Activated T-helper 2 cell treated with anti-CD3 and anti-CD28 coated beads, Interferon-gamma antibody, Interleukin-2, Interleukin-4, amounts not matched to agents 10 μg/mL and 5 μg/mL and 100 μg/mL, durations not matched to agents 14 hours and 24 hours and 36 hours (primary cell): ENCODE measurements at places on chromosomes 4 and X.
A peak's percentile ranks its signal among the peaks of the same experiment; 100 is the strongest.

DNA sequence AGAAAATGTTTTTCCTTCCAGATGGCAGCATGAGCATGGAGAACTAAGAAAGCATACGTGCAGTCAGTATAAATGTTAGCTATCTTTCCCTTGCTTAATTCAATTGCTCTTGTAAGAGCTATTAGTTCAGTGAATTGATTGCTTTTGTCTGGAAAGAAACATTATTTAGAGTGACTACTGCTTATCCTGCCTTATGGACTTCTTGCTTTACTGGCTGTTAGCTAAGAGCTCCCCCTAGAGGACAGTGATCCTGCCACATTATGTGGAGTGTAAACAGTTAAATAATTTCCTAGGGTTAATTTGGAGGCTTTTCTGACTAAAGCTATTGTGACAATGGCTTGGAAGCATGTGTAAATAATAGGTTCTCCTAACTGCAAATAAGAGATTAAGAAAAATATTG lies 1402.4 kb downstream of the FAM133A start:
- H3K36me3 ChIP-seq, result no peaks in the 10 kb centered on the region
- no peak overlapping the region for H3K27ac ChIP-seq
- H3K4me1 ChIP-seq, result no peaks in the 10 kb centered on the region
- H3K4me3 ChIP-seq, result no peak overlapping the region

DNA sequence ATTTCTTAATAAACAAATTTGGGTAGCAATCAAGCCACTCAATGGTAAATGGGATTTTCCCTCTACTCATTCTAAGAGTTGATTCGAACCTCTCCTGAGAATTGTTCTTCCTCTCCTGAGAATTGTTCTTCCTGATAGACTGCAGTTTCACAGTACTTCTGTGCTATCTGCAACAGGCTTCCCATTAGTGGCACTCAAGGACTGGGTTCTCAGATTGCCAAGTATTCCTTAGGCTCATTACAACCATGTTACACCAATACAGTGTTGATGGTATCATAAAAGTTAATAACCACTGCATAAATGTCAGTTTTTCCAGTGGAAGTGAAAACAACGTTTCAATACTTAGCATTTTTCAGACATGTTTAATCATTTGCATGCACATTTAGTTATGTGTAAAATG lies 201.6 kb downstream of the FRMPD4 start:
- H3K27ac ChIP-seq, result no peak overlapping the region
- H3K27me3 ChIP-seq, result no peaks in the 10 kb centered on the region

GRCh38 chrX:63471004-63471403 lies 119.9 kb upstream of the SPIN4 start:
- DNase-seq, result no peak
- peaks cover 3% of the 10 kb centered on the region for H3K36me3 ChIP-seq
- no peaks in the 10 kb centered on the region for H3K4me1 ChIP-seq
- H3K27me3 ChIP-seq, result no peaks in the 10 kb centered on the region

DNA sequence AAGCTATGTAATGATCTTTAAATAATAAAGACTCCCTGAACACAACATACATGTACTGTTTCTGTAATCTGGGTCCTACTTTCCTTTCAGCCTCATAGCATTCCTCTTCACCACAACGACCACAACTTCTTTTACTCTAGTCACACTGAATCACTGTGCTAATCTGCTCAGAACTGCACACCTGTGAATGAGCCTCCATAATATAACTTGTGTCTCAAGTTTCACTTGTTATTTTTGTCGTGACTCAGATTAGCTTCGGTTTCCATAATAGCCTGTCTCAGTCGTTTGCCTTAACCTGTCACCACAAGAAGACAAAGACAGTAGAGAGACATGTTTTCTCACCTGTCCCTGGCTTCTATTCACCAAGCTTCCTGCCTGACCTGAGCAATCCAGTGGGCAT lies 61.8 kb downstream of the MAGED1 start:
- peaks cover 6% of the 10 kb centered on the region for H3K27me3 ChIP-seq
- H3K4me3 ChIP-seq, result no peak overlapping the region

- no peaks in the 10 kb centered on the region for H3K4me1 ChIP-seq
- no peak for DNase-seq
- H3K36me3 ChIP-seq, result peaks cover 3% of the 10 kb centered on the region
- no peak overlapping the region for H3K4me3 ChIP-seq
These were observed 134.2 kb upstream of the FRG1 start for GRCh38 chr4:189806506-189806905.

GRCh38 chr4:75037252-75037651 lies 104.3 kb downstream of the PARM1 start:
- H3K27me3 ChIP-seq, result no peaks in the 10 kb centered on the region
- DNase-seq, result no peak
- H3K36me3 ChIP-seq, result no peaks in the 10 kb centered on the region
- no peak overlapping the region for H3K27ac ChIP-seq
- no peak overlapping the region for H3K4me3 ChIP-seq
- no peaks in the 10 kb centered on the region for H3K4me1 ChIP-seq

GRCh38 chr4:14621731-14622463 lies 380.4 kb upstream of the CPEB2 start:
- DNase-seq, result no peak
- H3K36me3 ChIP-seq, result no peaks in the 10 kb centered on the region
- no peaks in the 10 kb centered on the region for H3K27me3 ChIP-seq
- H3K27ac ChIP-seq, result no peak overlapping the region
- no peak overlapping the region for H3K4me3 ChIP-seq
- H3K4me1 ChIP-seq, result no peaks in the 10 kb centered on the region

DNA sequence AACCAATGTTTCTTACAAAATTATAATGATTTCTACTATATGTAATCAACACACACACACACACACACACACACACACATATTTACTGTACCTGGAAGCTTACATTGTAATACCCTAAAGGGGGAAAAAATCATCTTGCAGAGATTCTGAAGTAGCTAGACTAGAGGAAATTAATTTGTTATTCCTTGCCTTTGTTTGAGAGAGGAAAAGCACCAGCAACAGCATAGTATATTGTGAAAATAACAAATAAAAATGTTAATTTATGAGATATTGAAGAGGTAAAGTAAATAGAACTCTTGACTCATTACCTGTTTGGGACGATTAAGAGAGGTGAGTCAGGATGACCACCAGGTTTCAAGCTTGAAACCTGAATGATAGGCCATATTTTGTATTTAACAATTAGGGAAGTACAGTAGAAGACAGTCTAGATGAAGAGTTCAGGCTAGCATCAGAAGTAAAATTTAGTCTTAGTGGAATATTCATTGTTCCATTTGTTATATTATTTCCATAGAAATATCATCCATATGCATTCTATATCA lies 873.4 kb upstream of the PCDH10 start:
- no peaks in the 10 kb centered on the region for H3K36me3 ChIP-seq
- H3K27me3 ChIP-seq, result no peaks in the 10 kb centered on the region
- no peak overlapping the region for H3K4me3 ChIP-seq
- no peak for DNase-seq
- H3K27ac ChIP-seq, result no peak overlapping the region
- no peaks in the 10 kb centered on the region for H3K4me1 ChIP-seq

DNA sequence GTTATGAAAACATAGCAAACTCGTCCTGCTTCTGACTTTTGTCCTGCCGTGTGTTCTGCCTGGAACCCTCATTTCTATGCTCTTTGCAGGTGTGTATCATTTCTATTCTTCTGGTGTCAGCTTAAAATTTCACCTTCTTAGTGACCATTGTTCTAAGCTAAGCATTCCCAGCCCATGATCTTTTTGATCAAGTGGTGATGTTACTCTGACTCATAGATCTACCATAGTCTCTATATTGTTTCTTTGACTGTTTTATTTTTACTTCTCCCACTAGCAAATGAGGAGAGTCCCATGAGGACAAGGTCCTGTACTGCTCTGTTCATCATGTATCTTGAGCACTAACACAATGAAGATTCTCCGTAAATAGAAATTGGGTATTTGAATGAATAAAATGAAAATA lies 14.1 kb upstream of the CXCL6 start:
- H3K4me1 ChIP-seq, result no peaks in the 10 kb centered on the region
- no peaks in the 10 kb centered on the region for H3K36me3 ChIP-seq
- H3K27me3 ChIP-seq, result peaks cover 2% of the 10 kb centered on the region
- no peak overlapping the region for H3K4me3 ChIP-seq
- H3K27ac ChIP-seq, result no peak overlapping the region

GRCh38 chrX:41604766-41605543 lies 83.8 kb upstream of the GPR34 start:
- H3K4me3 ChIP-seq, result no peak overlapping the region
- DNase-seq, result no peak
- no peaks in the 10 kb centered on the region for H3K27me3 ChIP-seq
- no peak overlapping the region for H3K27ac ChIP-seq

- H3K27ac ChIP-seq, result no peak overlapping the region
- H3K27me3 ChIP-seq, result no peaks in the 10 kb centered on the region
These were observed 410.2 kb upstream of the CT83 start for GRCh38 chrX:116872931-116873330.

DNA sequence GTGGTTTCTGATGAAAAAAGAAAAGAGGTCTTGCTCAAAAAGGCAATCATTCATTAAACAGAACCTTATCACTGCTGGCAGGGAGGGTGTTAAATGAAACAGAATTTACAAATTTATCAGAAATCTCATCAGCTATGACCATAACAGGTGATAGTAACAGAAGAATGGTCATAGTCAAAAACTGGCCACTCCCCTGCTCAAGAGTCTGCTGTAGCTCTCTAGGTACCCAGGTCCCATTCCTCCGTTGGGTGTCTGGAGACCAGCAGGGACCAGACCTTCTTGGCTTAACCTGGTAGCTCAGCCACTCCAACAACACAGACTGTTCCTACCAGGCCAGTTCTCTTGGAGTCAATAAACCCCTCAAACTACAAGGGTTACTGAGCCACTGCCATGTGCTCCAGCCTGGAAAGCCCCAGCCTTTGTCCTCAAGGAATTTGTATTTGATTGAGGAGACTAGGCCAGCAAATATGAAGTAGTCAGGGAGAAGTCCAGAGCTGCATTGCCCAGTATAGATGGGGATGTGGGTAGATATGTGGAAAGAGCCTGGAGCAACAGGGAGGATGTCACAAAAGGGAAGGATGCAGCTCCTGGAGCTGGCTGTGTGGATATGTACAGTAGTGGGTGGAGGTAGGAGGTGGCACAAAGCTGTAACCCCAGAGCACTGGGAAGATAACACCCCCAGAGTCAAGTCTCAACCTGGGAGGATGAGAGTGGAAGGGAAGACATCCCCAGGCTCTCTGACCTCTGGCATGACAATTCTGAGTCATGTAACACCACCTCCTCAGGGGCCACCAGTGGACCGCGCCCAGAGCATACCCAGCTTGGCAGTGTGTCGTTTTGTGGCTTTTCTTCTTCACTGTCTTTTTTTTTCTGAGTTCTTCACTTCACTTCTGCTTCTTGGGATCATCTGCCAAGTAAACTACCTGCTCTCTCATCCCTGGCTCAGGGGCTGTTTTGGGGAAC lies 21.9 kb downstream of the RASL11B start:
- peaks cover 15% of the 10 kb centered on the region for H3K36me3 ChIP-seq
- H3K27ac ChIP-seq, result no peak overlapping the region
- no peak for DNase-seq
- no peaks in the 10 kb centered on the region for H3K27me3 ChIP-seq
- no peaks in the 10 kb centered on the region for H3K4me1 ChIP-seq
- H3K4me3 ChIP-seq, result no peak overlapping the region

GRCh38 chr4:99383833-99384392 lies 31.4 kb upstream of the ADH1C start:
- no peaks in the 10 kb centered on the region for H3K4me1 ChIP-seq
- H3K27me3 ChIP-seq, result peaks cover 14% of the 10 kb centered on the region

GRCh38 chr4:150586162-150586810 lies 4.3 kb downstream of the MAB21L2 start:
- H3K27ac ChIP-seq, result no peak overlapping the region
- no peak overlapping the region for H3K4me3 ChIP-seq
- no peaks in the 10 kb centered on the region for H3K4me1 ChIP-seq
- DNase-seq, result no peak
- H3K27me3 ChIP-seq, result no peaks in the 10 kb centered on the region

- H3K36me3 ChIP-seq, result no peaks in the 10 kb centered on the region
- no peak for DNase-seq
- H3K4me1 ChIP-seq, result no peaks in the 10 kb centered on the region
- H3K4me3 ChIP-seq, result no peak overlapping the region
- no peaks in the 10 kb centered on the region for H3K27me3 ChIP-seq
These were observed 38.5 kb upstream of the POU3F4 start for GRCh38 chrX:83469551-83469950.

- peaks cover 2% of the 10 kb centered on the region for H3K27me3 ChIP-seq
- H3K36me3 ChIP-seq, result no peaks in the 10 kb centered on the region
- H3K4me1 ChIP-seq, result no peaks in the 10 kb centered on the region
- no peak overlapping the region for H3K27ac ChIP-seq
- DNase-seq, result no peak
- no peak overlapping the region for H3K4me3 ChIP-seq
These were observed 128.0 kb downstream of the C4orf33 start for GRCh38 chr4:129223945-129224344.

- DNase-seq, result no peak
- H3K4me3 ChIP-seq, result no peak overlapping the region
- no peaks in the 10 kb centered on the region for H3K4me1 ChIP-seq
These were observed 39.7 kb downstream of the ADAMTS3 start for GRCh38 chr4:72529148-72529822.

DNA sequence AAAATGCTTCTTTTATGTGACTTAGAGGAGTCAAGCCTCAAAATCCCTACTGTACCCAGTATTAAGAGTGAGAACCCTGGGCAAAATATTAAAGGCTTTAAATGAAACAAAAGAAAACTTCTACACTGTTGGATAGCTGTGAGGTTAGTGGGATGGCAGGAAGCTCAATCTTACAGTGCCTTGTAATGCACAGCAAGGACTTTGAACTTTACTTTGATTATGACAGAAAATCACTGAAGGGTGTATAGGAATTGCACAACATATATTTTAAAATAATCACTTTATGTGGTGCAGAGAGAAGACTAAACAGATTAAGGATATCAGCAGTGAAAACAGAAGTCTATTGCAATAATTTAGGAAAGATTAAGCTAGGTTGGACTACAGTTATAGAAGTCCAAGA lies 1333.4 kb downstream of the ADGRL3 start:
- DNase-seq, result no peak
- no peak overlapping the region for H3K27ac ChIP-seq
- H3K4me1 ChIP-seq, result no peaks in the 10 kb centered on the region
- H3K36me3 ChIP-seq, result no peaks in the 10 kb centered on the region
- no peaks in the 10 kb centered on the region for H3K27me3 ChIP-seq

- peaks cover 47% of the 10 kb centered on the region for H3K27me3 ChIP-seq
- no peak overlapping the region for H3K27ac ChIP-seq
- H3K4me1 ChIP-seq, result no peaks in the 10 kb centered on the region
- no peaks in the 10 kb centered on the region for H3K36me3 ChIP-seq
- DNase-seq, result no peak
These were observed 38.3 kb downstream of the NDNF start for GRCh38 chr4:121034017-121034416.

DNA sequence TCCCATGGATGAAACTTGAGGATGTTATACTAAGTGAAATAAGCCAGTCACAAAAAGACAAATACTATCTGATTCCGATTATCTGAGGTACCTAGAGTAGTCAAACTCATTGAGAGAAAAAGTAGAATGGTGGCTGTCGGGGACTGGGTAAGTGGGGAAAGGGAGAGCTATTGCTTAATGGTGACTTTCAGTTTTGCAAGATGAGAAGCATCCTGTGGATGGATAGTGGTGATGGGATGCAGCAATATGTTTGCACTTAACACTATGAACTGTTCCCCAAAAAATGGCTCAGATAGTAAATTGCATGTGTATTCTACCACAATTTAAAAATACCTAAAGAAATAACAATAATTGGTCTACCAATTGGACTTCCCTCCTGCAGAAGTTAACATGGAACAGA lies 181.5 kb downstream of the SHROOM3 start:
- no peak overlapping the region for H3K4me3 ChIP-seq
- no peaks in the 10 kb centered on the region for H3K4me1 ChIP-seq
- H3K36me3 ChIP-seq, result no peaks in the 10 kb centered on the region
- no peak overlapping the region for H3K27ac ChIP-seq
- DNase-seq, result no peak

GRCh38 chr4:169620880-169621248 lies 486 bp downstream of the CLCN3 start:
- peak overlapping the region; percentile 99 for H3K4me3 ChIP-seq
- H3K36me3 ChIP-seq, result peaks cover 8% of the 10 kb centered on the region
- peak overlapping the region; percentile 99 for H3K27ac ChIP-seq
- peaks cover 60% of the 10 kb centered on the region for H3K4me1 ChIP-seq
